Esophagus mucosa (tissue), 1 donor: ENCODE measurements at places on chromosomes 13 and 19.

GRCh38 chr13:94525781-94526180, 46.3 kb upstream of the DCT start:
- ATAC-seq, result no peak

- no peak for ATAC-seq
These were observed 3.7 kb downstream of the ZSCAN22 start for GRCh38 chr19:58330458-58330857.

DNA sequence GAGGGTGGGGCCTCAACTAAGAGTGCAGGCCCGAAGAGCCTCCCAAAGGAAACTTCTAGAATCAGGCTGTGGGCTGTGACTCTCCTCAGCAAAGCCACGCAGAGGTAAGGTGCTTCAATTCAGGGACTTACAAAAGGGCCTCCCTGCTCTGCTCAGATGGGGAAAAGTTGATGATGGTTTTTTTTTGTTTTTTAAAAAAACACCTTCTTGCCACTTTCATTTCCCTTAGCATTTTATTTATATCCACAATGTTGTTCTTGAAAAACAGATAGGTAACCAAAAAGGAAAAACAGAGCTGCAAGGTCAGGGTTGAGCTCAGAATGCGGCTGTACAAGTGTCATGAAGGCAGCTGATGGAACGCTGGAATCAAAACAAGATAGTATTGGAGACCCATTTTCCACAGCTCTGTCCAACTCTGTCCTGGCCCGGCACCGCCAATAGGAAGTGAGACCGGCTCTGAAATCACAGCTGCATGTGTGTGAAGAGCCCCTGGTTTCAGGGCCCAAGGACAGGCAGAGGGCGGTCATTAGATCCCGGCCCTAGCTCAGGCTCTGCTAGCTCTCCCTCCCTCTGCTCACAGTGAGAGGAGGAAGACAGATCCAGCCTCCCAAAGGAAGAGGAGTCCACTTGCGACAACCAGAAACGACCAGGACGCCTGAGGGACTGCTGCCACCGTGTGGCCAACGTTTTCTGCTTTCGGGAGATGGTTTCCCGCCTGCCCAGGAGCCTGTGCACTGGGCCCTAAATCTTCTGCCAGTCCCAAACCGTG, 58.3 kb downstream of the KLF2 start:
- ATAC-seq, result peak; percentile 70

DNA sequence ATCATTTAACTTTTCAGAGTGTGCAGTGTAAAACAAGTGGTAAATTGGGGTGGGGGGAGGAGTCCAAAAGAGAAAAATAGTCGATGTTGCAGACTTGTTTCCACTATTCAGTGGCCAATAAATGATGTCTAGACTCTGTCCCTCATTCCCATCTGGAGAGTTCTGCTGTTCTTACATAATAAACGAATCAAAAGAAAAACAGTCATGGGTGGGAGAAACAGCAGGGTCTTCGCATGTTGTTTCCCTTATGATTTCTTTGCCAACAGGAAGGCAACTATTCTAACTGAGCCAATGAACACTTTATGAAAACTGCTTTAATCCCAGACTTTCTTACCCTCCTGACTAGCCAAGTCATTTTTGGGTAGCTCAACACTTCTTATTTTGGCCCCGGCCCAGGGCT, 615.5 kb downstream of the FGF9 start:
- ATAC-seq, result no peak

DNA sequence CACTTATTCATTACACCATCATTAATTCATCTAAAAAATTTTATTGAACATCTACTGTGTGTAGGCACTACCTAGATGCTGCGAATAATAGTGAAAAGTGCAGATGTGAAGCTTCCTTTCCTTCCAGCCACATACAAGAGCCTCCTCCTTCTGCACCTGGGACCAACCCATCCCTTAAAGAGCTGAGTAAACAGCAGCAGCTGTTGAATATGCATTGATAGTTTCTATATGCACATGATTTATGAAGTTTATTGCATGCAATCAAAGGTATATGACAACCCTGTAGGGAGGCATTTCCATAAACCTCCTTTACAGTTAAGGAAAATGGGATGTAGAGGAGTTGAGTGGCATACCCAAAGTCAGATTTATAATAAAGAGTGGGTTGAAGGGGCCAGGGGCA, 110.3 kb upstream of the IPO5 start:
- no peak for ATAC-seq

GRCh38 chr19:5444431-5444830, 10.8 kb upstream of the ZNRF4 start:
- ATAC-seq, result no peak

DNA sequence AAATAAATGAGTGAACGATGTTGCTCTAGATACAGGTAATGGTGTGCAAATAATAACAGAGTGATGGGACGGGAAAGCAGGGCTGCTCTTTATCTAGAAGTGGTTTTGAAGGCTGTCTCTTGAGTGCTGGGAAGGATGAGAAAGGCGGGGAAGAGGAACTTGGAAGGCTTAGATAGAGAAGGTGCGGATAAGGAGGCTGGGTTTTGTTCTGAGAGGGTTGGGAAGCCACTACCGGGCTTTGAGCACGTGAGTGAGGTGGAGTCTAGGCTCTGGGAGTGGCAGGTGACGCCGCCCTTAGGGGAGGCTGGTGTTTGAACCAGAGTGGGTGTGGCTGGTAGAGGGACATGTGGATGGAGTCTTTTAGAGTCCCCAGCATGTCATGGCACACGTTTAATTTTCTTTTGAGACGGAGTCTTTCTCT, 811 bp downstream of the ARMC6 start:
- peak; percentile 85 for ATAC-seq

DNA sequence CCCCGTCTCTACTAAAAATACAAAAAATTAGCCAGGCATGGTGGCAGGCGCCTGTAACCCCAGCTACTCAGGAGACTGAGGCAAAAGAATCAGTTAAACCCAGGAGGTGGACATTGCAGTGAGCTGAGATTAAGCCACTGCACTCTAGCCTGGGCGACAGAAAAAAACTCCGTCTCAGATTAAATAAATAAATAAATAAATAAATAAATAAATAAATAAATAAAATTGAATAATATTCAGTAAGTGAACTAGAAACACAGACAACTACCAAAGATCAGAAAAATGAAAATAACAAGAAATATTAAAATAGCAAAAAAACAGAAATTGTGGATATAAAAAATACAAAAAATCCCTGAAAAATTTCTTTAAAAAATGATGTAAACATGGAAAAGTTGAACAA, 172.4 kb downstream of the ZNF486 start:
- ATAC-seq, result no peak

DNA sequence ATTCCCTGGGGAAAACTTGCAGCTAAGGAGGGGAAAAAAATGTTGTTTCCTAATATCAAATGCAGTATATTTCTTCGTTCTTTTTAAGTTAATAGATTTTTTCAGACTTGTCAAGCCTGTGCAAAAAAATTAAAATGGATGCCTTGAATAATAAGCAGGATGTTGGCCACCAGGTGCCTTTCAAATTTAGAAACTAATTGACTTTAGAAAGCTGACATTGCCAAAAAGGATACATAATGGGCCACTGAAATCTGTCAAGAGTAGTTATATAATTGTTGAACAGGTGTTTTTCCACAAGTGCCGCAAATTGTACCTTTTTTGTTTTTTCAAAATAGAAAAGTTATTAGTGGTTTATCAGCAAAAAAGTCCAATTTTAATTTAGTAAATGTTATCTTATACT, 33.6 kb downstream of the TNFSF11 start:
- no peak for ATAC-seq

- ATAC-seq, result no peak
These were observed 19.8 kb downstream of the CAB39L start for GRCh38 chr13:49424011-49424560.

DNA sequence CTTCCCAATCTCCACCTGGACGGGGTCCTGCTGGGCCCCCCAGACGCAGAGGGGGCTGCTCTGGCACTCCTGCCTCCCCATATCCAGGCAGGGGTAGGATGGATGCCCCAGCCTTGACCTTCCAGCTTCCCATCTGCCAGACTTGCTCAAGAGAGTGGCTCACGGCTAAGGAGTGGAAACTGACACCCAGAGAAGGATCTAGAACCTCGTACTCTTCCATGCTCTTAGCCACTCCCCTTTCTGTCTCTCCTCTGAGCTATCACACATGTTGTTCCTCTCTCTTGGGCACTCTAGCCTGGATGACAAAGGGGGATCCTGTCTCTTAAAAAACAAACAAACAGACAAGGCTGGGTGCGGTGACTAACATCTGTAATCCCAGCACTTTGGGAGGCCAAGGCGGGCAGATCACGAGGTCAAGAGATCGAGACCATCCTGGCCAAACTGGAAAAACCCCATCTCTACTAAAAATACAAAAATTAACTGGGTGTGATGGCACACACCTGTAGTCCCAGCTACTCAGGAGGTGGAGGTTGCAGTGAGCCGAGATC, 12.2 kb upstream of the FUT5 start:
- peak; percentile 78 for ATAC-seq

DNA sequence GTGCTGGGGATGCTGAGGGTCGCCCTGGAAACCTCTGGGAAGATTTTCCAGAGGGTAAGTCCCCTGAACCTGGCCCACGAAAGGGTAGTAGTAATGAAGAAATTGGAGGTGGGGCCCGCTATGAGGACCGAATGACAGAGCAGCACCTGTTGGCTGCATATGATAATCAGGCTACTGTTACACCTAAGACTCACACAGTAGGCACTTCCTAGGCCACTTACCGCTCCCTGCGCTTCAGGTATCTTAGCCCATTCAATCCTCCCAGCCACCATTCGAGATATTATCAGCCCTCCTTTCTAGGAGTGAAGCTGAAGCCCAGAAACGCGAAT, 4.3 kb upstream of the LRFN3 start:
- ATAC-seq, result no peak

DNA sequence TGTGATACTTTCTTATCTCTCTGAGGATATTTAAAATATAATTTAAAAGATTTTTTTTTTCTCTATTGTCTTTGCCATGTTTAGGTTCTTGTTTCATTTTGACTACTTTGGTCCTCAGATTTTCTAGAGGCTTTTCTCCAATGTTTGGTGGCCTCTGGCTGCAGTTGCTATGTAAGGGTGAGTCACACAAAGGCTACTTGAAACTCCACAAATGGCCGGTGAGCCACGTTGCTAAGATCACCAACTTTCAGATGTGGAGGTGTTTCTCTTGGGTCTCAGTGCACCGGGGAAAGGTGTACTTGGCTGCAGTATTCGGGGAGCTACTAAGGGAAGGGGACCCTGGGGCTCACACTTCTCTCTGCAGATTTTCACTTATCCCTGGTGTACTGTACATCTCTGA, 248.1 kb downstream of the HS6ST3 start:
- ATAC-seq, result no peak
